B cell (primary cell): ENCODE measurements at places on chromosomes 16 and 17. TPM values are rescaled to one million over a fixed set of nuclear protein-coding genes. Genes with fewer than 3 reads are reported as not detected.

GRCh38 chr17:79645777-79646088 is 34.9 kb upstream of the RBFOX3 start:
- H3K27ac ChIP-seq = no peak overlapping the region
- no peaks in the 10 kb centered on the region for H3K27me3 ChIP-seq
- no peaks in the 10 kb centered on the region for H3K36me3 ChIP-seq
- no peak overlapping the region for H3K4me3 ChIP-seq

- H3K27ac ChIP-seq = no peak overlapping the region
- H3K4me3 ChIP-seq = no peak overlapping the region
- peaks cover 18% of the 10 kb centered on the region for H3K4me1 ChIP-seq
- no peaks in the 10 kb centered on the region for H3K36me3 ChIP-seq
- no peaks in the 10 kb centered on the region for H3K27me3 ChIP-seq
Measured at GRCh38 chr17:69069226-69069750, 8.6 kb upstream of the ABCA9 start.

The GRIN2A gene
- 0.14 TPM in 1 of 2 replicates, not detected in the other for polyA plus RNA-seq

DNA sequence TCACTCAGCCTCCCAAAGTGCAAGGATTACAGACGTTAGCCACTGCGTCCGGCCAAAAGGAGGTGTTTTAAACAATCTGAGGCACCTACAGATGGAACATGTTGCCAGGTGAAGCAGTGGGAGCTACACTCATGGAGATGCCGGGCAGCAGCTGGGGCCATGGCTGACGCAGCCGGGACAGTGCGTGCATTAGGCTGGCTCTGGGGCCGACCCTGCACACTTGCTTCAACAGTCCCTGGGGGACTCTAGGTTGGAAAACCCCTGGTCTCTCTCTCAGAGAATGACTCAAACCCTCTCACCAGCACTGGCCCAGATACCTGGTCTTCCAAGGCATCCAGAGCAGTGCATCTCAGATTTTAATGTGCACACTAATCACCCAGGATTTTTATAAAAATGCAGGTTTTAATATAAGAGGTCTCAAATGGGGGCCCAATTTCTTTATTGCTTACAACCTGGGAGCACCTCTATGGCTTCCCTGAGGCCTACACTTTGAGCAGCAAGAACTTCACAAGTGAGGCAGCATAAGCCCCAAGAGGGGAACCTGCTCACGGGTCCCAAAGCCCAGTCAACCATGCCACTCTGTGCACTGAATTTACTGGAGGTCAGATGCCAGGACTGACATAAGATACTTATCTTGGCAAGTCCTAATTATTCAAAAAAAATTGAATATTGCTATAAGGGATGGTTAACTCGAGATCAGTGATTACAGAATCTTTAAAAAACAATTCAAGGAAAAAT is 70.8 kb upstream of the TRAP1 start:
- H3K4me3 ChIP-seq = no peak overlapping the region
- H3K27me3 ChIP-seq = no peaks in the 10 kb centered on the region
- no peak overlapping the region for H3K27ac ChIP-seq
- H3K4me1 ChIP-seq = peaks cover 7% of the 10 kb centered on the region

DNA sequence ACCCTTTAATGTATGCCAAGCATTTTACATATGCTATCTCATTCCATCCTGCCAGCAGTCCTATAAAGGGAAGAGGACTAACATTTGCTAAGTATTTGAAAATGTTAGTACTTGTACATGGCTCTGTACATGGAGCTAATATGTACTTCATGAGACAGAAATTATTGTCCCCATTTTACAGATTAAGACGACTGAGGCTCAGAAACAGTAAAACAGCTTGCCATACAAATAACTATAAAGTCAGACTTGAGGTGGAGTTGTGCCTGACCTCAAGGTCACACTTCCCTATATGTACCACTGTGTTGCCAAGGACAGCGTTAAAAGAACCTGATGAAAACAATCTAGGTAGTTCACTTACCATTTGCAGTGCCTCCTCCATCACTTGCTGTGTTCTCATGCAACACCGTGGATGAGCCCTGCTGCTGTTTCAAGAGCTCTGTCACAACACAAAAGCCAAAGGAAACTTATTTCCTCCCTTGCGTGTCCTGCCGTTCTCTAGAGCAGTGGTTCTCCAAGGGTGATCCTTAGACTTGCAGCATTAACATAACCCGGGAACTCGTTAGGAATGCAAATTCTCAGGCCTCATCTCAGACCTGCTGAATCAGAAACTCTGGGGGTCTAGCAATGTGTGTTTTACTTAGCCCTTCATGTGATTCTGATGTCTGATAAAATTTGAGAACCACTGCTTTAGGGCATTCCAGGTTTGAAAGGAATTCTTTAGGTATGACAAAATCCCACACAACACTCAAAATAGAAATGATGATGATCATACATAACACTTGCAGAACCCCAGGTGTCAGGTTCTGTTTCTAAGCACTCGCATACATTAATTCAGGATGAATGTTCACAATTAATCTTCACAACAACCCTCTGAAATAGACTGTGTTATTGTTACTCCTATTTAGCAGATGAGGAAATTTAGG is 51.2 kb upstream of the MTMR4 start:
- no peaks in the 10 kb centered on the region for H3K36me3 ChIP-seq
- H3K27me3 ChIP-seq = no peaks in the 10 kb centered on the region
- H3K4me1 ChIP-seq = no peaks in the 10 kb centered on the region
- no peak overlapping the region for H3K4me3 ChIP-seq
- H3K27ac ChIP-seq = no peak overlapping the region

DNA sequence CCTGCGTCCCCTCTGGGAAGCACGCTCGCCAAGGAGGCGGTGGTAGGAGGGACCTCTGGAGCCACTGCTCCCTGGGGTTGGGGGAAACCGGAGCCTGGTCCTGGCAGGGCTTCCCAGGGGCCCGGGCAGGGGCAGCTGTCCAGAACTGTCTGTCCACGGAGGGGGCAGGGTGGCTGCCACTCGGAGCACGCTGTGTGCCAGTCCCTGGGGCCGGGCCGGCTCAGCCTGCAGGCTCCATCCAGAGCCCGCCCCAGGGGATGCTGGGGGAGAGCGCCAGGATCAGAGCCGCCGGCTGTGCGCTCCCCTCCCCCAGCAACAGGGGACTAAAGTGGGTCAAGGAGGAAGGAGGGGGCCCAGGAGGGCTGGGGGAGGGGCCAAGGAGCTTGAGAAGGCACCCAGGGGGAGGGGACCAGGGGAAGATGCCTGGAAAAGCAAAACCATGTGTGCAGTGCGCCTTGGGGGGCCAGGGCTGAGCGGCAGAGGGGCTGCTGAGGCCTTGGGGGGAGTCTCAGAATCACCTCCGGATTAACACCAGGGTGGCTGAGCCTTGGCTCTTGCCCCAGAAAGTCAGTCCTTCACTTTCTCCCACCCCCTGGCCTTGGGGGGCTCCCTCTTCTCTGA is 21.3 kb downstream of the ZNF423 start:
- peaks cover 10% of the 10 kb centered on the region for H3K27me3 ChIP-seq
- no peak for DNase-seq
- peaks cover 20% of the 10 kb centered on the region for H3K4me1 ChIP-seq
- H3K36me3 ChIP-seq = no peaks in the 10 kb centered on the region
- no peak overlapping the region for H3K4me3 ChIP-seq

DNA sequence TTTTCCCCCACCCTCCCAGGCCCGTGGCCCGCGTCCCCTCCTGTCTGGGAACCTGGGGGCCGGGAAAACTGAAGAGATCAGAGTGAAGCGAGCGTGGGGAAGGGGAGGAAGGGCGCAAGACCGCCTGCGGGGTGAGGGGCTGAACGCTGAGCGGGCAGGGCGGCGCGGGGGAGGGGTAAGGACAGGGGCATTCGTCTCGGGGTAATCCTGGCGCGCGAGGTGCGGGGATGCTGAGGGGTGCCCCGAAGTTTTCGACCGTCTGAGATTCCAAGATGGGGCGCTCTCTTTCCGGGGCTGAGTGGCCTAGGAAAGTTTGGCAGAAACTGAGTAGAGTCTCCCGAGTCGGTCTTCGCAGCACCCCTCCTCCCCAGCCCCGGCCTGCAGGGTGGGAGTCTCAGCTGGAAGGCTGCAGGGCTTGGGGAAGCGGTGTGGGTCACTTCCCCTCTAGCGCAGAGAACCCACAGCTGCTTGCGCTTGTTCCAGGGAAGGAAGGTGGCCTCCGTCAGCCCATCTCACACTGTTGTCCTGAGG is 555 bp downstream of the TTYH2 start:
- peaks cover 35% of the 10 kb centered on the region for H3K4me1 ChIP-seq
- no peak overlapping the region for H3K27ac ChIP-seq
- peak overlapping the region; percentile 73 for H3K4me3 ChIP-seq

DNA sequence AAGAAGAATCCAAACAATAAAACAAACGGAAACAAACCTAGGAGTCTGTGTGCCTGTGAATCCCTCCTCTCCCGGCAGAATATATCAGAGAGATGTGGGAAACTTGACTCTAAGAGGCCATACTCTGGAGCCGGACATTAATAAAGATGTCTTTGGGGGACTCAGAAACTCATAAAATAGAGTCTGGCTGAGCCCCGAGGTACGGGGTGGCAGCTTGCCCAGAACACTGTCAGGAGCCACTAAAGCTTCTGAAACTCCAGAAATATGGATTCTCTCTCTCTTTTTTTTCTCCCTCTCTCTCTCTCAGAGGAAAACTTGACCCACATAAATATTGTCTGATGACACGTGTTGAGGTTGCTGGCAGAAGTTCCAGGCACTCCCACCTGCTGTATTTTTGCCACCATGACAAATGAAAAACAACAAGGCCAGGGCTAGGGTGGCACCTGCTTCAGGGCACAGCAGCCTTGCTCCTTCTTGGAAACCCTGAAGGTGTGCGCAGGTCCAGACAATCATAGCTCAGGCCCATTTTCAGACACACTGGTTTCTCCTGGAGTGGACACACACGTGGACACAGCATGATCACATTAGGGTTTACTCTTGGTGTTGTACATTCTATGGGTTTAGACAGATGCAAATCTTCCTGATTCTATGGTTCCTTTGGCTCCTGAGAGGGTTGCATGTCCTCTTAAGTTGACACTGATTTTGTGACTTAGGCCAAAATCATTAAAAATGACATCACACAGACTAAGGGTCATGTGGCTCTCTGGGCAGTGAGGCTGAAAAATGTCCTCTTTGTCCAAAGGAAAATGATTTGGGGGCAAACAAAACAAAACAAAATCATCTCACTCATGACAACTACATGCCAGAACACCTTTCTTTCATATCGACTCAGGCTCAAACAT is 282.6 kb upstream of the IRX3 start:
- no peaks in the 10 kb centered on the region for H3K4me1 ChIP-seq
- H3K27ac ChIP-seq = no peak overlapping the region
- peaks cover 3% of the 10 kb centered on the region for H3K27me3 ChIP-seq
- no peaks in the 10 kb centered on the region for H3K36me3 ChIP-seq
- DNase-seq = no peak
- H3K4me3 ChIP-seq = no peak overlapping the region

The DYNC1LI2 gene
- polyA plus RNA-seq = 33.9 and 78.3 TPM in 2 replicates

The MT1M gene
- not detected in 2 replicates for polyA plus RNA-seq

- no peak for DNase-seq
- H3K4me3 ChIP-seq = no peak overlapping the region
- H3K27ac ChIP-seq = no peak overlapping the region
- no peaks in the 10 kb centered on the region for H3K4me1 ChIP-seq
- no peaks in the 10 kb centered on the region for H3K36me3 ChIP-seq
- H3K27me3 ChIP-seq = no peaks in the 10 kb centered on the region
Measured at GRCh38 chr17:63426917-63427308, 19.2 kb downstream of the CYB561 start.

- no peaks in the 10 kb centered on the region for H3K4me1 ChIP-seq
- no peaks in the 10 kb centered on the region for H3K27me3 ChIP-seq
- no peak overlapping the region for H3K4me3 ChIP-seq
- DNase-seq = no peak
Measured at GRCh38 chr16:78118469-78119025, 19.1 kb downstream of the WWOX start.

- DNase-seq = no peak
- peaks cover 1% of the 10 kb centered on the region for H3K36me3 ChIP-seq
- peak overlapping the region; percentile 85 for H3K4me3 ChIP-seq
- H3K27me3 ChIP-seq = no peaks in the 10 kb centered on the region
Measured at GRCh38 chr17:75288770-75289114, 491 bp downstream of the SLC25A19 start.

GRCh38 chr16:49268667-49269066 is 13.0 kb downstream of the CBLN1 start:
- H3K36me3 ChIP-seq = no peaks in the 10 kb centered on the region
- H3K27me3 ChIP-seq = peaks cover 3% of the 10 kb centered on the region
- H3K4me3 ChIP-seq = no peak overlapping the region
- no peaks in the 10 kb centered on the region for H3K4me1 ChIP-seq
- H3K27ac ChIP-seq = no peak overlapping the region
- no peak for DNase-seq

The DOC2A gene
- not detected in 2 replicates for polyA plus RNA-seq

DNA sequence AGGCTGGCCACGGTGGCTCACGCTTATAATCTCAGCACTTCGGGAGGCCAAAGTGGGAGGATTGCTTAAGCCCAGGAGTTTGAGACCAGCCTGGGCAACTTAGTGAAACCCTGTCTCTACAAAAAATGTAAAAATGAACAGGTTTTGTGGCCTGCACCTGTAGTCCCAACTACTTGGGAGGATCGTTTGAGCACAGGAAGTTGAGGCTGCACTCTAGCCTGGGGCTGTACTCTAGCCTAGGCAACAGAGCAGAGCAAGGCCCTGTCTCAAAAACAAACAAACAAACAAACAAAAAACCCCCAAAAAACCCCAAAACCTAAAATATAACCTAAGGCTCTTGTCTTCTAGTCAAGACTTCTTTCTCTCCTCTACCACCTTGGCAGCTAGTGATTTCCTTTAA is 7.4 kb upstream of the HIGD1B start:
- no peaks in the 10 kb centered on the region for H3K27me3 ChIP-seq
- no peak overlapping the region for H3K27ac ChIP-seq
- no peaks in the 10 kb centered on the region for H3K4me1 ChIP-seq
- no peak overlapping the region for H3K4me3 ChIP-seq
- H3K36me3 ChIP-seq = no peaks in the 10 kb centered on the region
- DNase-seq = no peak

DNA sequence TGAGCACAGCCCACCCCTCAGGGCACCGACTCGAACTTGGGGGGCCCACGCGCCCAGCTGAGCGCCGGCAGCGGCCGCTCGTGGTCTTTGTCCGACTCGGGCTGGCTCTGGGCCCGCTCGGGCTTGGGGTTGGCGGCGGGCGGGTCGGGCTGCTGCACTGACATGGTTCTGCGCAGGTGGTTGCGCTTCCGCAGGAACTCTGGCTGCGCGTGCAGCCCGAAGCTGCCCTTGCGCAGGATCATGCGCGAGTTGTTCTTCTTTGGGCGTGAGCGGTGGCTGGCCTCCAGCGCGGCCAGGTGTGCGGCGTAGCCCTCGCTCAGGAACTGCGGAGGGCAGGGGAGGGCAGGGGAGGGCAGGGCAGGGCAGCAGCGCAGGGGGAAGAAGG is 11.1 kb downstream of the PIMREG start:
- H3K27me3 ChIP-seq = no peaks in the 10 kb centered on the region
- peaks cover 6% of the 10 kb centered on the region for H3K4me1 ChIP-seq
- H3K27ac ChIP-seq = peak overlapping the region; percentile 71
- H3K4me3 ChIP-seq = peak overlapping the region; percentile 38

- no peaks in the 10 kb centered on the region for H3K27me3 ChIP-seq
- peaks cover 31% of the 10 kb centered on the region for H3K4me1 ChIP-seq
- no peak overlapping the region for H3K4me3 ChIP-seq
- H3K36me3 ChIP-seq = no peaks in the 10 kb centered on the region
- no peak overlapping the region for H3K27ac ChIP-seq
Measured at GRCh38 chr16:28313587-28313986, 21.3 kb downstream of the SBK1 start.
